KBM-7 (cell line): ENCODE measurements at places on chromosomes 5 and 9.

DNA sequence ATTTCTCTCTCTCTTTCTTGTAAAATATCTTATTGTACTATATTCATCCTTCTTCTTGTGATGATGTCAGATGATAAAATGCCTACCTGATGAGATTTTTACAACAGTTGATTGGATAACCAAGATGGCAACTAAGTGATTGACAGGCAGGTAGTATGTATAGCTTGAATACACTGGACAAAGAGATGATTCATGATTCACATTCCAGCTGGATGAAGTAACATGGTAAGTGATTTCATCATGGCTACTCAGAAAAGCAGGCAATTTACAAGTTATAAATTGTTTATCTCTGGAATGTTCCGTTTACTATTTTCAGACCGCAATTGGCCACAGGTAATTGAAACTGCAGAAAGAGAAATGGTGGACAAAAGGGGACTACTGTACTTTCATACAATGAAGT, 1471.7 kb upstream of the C9orf72 start:
- DNase-seq, result no peak

GRCh38 chr9:132224645-132225044, 62.8 kb downstream of the NTNG2 start:
- no peak for DNase-seq

DNA sequence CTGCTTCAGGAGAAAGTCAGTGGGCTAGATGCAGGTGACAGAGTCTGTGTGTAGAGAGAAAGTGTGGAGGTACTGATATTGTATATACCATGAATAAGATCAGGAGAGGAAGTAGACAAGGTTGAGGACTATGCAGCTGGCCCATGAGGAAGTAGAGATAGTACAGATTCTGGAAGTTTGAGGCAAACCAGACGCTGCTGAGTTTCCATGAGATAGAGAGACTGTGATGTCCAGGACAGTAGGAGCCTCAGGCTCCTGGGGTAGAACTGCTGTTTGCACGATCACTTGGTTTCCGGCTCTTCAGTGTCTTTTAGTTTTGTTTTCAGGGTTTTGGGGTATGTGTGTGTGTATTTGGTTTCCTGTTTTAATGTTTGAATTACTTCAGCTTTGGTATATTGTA, 13.6 kb downstream of the OTULINL start:
- DNase-seq, result peak; percentile 92

DNA sequence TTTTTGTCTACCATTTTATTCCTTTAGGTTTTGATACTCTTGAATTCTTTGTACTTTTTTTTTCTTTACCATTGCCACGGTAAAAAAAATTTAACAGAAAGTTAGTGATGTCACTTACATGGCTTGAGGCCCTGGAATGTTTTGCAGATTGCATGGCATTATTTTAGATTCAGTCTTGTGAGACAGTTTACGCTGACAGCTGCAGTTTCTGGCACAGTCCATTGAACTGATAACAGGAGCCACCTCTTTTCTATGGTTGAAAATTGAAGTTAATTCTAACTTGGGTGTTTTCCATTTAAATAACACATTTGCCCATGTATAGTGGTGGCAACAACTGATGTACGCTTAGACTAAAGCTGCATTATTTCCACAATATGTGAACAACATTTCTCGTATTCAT, 1028.5 kb downstream of the CDH18 start:
- no peak for DNase-seq

DNA sequence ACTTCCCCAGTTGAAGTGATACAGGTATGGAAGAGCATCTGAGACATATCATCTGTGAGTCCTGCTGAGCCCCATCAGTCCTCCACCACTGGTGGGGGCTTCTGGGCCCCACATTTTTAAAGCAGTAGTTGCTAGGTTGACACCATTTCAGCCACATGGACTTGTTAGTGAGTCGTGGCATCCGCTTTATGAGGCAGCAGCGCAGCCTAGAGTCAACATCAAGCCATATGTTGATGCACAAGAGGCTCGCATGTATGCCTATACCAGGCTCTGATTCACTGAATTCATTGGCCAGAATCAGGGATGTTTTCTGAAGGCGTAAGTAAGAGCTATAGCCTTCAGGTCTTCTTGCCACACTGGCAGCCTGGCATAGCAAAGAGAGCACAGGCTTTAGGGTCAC, 26.8 kb downstream of the ZNF346 start:
- no peak for DNase-seq

GRCh38 chr5:63439537-63439936, 522.7 kb downstream of the HTR1A start:
- no peak for DNase-seq

DNA sequence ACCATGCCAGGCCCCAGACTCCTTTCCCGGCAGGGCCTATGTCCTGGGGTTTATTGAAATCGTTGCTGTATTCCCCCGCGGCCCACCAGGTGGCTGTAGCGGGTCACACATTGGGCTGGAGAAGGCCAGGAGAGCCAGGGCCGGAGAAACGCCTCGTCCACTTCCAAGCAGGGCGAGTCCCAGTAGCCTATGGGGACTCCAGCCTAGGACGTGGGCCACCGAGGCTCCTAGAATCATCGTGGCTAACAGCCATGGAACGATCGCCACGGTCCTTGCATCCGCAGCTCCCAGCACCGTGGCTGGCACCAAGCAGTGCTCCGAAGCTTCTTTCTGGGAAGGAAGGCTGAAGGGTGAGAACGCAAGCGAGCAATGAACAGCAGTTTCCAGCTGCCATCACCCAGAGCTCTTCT, 87.7 kb downstream of the ENTREP1 start:
- peak; percentile 14 for DNase-seq

DNA sequence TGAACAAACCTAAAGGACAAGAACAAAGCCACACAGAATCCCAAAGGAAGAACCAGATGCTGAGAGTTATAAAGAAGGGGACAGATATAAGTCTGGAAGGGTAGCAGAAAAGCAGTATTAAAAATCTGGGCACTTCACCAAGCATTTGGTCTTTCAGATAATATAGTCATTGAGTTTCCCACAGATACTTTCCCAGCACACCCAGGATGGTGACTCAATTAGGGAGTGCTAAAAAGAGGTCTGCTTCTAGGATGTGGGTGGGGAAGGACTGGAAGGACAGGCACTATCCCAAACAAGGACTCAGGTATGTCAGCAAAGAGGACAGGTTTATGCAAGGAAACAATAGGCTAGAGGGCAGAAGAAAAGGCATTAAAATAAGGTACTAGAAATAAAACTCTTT, 59.3 kb downstream of the DIAPH1 start:
- DNase-seq, result no peak

- DNase-seq, result no peak
These were observed 53.0 kb downstream of the SH3RF2 start for GRCh38 chr5:145989428-145989827.

GRCh38 chr9:134622896-134623257, 18.7 kb upstream of the COL5A1 start:
- DNase-seq, result no peak

DNA sequence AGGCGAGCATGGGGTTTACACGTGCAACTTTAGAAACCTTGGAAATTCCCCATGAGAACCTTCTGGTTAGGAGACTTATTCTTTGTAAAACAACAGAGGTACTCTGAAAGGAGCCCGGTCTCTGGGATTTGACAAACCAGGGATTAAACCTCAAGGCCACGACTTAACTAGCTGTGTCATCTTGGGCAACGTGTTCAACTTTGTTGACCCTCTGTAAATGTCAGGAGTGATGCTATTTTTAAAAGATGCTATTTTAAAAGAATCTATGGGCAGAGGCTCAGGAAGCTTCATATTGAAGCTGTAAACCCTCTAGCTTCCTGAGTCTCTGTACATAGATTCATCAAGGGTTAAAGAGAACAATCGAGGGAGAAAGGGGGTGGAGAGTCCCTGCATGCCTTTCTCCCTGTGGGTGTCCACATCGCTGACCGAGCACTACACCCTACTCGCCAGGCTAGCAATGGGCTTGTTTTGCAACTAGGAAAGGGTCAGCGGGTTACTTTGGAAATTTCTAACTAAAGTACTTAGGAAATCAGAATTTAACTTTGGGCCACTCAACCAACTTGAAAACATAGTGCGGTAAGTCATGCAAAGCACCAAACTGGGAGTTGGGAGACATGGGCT, 2.1 kb downstream of the SLC36A2 start:
- no peak for DNase-seq

- DNase-seq, result no peak
These were observed 26.2 kb upstream of the ANKRD33B start for GRCh38 chr5:10537624-10538023.

- no peak for DNase-seq
These were observed 77.3 kb upstream of the APC start for GRCh38 chr5:112660359-112660758.

GRCh38 chr9:5455181-5455580, 4.8 kb downstream of the CD274 start:
- DNase-seq, result no peak

GRCh38 chr9:89891591-89892304, 286.9 kb downstream of the GADD45G start:
- DNase-seq, result no peak

GRCh38 chr5:96869372-96869641, 7.0 kb upstream of the ERAP2 start:
- DNase-seq, result no peak

GRCh38 chr9:126318858-126319257, 7.8 kb upstream of the MVB12B start:
- DNase-seq, result no peak

- no peak for DNase-seq
These were observed 49.2 kb upstream of the PTPRD start for GRCh38 chr9:10661994-10662393.

DNA sequence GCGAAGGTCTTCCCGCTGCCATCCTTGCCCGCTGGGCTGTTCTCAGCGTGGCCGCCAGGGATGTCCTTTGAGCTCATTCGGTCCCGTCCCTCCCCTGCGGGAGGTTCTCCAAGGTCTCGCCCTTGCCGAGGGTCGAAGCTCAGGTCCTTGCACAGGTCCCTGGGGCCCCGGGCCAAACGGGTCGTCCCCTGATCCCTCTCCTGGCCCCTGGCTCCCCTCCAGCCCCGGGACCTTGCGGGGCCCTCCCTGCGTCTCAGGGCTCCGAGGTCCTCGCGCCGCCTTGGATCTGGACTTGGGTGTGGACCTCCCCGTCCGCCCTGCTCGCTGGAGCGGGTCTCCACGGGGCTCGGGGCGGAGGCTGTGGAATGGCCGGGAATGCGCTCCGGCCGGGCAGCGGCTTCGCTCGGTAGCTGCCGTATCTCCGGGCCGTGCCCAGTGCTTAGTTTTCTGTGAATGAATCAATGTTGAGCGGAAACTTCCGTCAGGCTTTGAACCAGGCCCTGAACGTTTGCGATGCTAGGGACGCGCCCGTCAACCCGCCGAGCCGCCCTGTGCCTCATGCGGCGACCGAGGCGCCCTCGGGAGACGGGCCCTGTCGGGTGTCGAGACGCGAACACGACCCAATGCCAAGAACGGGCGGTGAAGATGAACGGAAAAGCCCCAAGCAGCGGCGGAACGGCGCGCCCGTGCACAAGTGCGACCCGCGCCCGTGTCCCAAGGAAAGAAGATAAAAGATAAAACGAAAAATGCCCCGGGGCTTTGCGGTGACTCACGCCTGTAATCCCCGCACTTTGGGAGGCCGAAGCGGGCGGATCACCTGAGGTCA, 780 bp downstream of the RNU6ATAC start:
- no peak for DNase-seq

DNA sequence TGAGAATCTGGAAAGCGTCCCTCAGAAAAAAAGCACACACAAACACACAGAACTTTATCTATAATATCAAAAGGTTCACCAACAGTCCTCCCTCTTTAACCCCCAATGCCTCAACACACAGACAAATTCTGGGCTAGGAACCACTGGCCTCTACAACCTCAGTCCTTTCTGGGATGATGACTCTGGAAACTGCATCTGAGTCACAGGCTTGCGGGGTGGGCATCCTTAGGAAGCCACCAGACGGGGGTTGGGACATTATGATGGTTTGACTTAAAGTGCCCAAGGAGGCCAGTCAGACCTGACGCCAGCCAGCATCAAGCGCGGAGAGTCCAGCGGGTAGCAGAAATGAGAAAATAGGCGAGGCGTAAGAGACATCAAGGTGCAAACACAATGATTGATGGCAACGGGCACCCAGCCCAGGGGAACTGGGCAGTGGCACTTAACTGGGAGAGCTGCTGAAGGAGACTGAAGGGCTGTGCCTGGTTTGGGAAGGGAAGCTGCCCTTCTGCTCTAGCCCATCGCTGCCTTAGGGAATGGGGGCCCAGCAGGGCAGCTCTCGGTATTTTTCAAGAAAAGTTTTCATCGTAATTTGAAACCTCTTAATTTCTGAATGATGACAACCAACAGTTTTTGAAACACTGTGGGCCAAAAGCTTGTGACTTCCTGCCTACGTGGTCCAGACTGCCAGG, 20.7 kb downstream of the SPRY4 start:
- DNase-seq, result no peak

- DNase-seq, result no peak
These were observed 18.5 kb upstream of the RALGDS start for GRCh38 chr9:133139246-133140173.

DNA sequence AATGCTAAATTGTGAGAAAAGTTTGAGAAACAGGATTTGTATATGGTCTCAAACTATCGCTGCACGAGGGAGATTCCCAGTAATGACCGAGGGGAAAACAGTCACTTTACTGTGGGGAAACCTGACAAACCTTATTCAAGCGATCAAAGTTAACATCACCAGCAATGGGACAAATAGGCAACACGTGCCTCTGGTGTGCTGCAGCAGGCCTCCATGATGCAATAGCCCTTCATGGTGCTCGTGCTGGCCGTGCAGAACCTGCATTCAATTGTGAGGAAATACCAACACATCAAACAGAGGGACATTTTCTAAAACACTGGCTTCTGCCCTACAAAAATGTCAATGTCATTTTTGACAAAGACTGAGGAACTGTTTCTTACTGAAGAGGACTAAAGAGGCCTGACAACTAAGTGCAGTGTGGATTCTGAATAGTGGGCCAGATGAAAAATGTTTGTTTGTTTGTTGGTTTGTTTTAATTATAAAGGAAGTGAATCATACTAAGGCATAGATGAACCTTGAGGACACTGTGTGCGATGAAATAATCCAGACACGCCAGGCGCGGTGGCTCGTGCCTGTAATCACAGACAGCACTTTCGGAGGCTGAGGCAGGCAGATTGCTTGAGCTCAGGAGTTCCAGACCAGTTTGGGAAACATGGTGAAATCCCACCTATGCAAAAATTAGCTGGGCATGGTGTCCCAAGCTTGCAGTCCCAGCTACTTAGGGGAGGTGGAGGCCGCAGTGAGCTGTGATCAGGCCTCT, 17.6 kb upstream of the MARCHF6 start:
- DNase-seq, result no peak

DNA sequence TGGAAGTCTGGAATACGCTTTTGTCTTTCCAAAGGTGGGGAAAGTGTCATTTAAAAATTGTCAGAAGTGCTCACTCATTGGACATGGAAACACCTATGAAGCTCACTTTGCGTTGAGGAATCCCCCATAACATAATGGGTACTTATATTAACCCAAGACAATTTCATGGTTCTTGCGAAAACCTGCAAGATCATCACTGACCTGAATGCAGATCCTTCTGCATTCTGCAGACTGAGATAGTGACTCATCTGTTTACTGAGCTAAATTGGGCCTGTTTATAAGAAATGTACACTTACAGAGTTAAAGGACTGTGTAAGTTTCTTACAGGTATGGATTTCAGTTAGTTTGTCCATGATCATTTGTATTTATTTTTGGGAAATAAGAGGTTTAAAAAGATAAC, 153.0 kb downstream of the HMHB1 start:
- DNase-seq, result no peak

- no peak for DNase-seq
These were observed 281.9 kb downstream of the MARCHF11 start for GRCh38 chr5:15897656-15898055.
